ENCODE measurements at places on chromosomes 5 and 9.

GRCh38 chr9:100105861-100106260 is 6.8 kb downstream of the INVS start:
- no peak for DNase-seq

DNA sequence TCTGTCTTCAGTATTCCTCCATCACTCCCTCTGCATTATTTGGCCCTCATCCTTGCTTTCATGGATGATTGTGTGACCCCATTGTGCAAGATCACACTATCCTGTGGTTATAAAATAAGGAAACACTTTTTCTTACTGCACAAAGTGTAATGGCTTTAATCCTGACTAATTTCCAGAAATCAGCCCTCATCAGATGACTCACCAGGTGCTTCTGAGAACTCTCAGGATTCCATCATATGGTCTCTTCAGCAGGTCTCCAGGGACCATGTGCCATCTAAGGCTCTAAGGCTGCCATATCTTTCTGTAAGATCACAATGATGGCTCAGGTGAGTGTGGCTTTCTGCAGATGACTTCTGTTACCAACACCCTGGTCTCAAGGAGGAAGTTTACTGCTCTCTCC is 27.3 kb upstream of the FER start:
- DNase-seq, result no peak

DNA sequence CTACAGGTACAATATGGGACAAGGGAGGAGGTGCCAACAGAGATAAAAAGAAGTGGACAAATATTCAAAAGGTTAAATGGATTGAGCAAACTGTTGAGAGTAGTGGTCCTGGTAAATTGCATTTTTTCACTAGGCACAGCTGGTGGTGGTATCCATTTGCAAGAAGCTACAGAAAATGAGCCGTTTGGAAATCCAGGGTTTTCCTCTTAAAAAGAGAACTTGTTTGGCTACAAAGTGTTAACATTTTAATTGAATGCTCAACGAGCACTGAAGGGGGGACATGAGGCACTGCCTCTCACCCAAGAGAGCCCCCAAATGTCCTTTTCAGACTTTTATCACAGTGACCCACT is 491 bp upstream of the ZCCHC9 start:
- DNase-seq, result no peak

DNA sequence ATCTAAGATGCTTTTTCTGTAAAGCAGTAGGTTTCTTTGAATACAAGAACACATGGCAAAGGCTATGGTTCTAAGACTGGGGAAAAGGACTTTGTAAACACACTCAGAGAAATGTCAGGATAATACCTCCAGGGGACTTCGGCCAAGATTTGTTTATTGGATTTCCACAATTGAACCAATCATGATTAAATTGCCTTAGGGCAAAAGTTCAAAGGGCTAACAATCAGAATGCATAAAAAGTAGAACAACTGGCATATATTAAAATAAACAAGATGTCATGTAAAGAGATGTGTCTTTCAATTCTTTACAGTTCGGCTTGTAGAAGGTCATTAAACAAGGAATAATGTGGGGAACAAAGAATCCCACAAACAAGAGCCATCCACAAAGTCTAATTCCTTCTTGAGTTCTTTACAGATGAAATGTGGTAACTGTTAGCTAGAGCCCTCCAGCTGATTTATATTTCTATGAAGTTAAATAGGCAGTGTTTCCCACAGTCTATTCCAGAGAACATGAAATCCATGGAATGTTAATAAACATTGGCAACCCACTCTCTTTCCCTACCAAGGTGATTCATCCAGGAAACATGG is 565.5 kb downstream of the ZNF608 start:
- DNase-seq, result peak; percentile 94

DNA sequence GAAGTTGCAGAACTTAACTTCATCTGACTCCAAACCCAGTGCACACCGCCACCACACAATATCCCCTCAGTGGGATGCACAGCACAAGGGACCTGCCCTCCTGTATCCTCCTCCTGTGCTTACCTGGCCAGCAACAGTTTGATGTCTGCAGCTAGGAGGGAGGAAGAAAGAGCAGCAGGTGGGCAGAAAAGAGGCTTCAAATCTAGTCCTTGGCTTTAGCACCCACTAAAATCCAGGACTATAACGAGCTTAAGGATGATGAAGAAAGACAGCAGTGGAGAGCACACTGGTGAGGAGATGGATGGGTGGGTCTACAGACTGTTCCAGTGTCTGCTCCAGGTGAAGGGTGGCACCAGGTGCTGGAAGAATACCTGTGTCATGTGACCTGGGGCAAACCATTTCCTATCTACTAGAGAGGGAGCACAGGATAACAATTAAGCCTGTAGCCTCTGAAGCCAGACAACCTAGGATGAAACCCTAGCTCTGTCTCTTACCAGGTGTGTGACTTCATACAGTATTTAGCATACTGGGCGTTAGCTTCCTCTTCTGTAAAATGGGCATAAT is 100.0 kb downstream of the SH3TC2 start:
- no peak for DNase-seq

GRCh38 chr9:119318371-119318770 is 50.9 kb downstream of the BRINP1 start:
- no peak for DNase-seq

DNA sequence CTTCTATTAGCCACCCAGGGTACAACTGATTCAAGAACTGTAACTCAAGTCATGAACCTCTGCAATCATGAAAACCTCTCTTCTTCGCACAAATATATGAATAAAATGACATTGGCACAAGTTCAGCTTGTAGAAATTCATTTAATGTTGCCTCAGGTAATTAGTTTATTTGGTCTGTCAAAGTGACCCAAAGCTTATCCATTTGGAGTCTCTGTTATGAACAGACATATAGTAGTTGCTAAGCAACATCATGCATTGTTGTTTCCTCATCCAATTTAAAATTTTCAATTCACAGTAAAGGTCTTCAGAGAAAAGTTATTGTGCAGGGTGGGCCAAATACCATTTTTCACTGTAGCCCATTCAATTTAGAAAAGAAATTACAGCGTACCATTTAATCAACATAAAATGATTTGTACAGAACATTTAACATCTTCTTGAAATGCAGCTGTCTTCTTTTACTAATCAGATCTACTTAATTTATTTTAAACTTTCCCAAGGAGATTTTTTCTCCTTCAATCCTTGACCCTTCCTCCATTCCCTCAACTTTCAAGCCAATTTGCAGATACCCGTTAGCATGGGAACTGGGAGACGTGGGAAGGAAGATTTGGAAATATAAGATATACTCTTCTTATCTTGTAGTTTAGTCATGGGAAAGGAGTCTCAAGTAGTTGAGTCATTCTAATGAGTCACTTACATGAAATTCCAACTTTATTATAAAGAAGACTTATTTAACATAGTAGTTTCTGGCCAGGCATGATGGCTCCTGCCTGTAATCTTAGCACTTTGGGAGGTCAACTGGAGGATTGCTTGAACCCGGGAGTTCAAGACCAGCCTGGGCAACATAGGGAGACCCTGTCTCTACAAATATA is 231.3 kb downstream of the ATPSCKMT start:
- DNase-seq, result peak; percentile 62

- no peak for DNase-seq
Measured at GRCh38 chr5:40915341-40915926, 6.1 kb downstream of the C7 start.

DNA sequence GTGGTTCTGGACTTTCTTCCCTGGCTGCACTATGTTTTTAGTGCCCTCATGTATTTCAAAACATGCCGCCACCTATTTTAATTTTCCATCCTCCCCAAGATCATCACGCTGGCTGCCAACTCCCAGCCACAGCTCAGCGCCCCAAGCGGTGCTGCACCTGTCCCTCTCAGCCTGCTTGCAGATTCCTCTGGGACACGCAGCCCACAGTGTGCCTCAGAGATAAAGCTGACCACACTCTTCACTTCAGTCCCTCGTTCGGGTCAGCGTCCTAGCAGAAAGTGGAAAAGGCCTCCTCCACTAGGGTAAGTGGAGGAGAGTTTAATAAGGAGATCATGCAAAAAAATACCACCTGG is 56.2 kb upstream of the CKS2 start:
- DNase-seq, result no peak
